ENCODE measurements at places on chromosomes 11 and 22. TPM values are rescaled to one million over a fixed set of nuclear protein-coding genes. Genes with fewer than 3 reads are reported as not detected.

The SMTNL1 gene
- total RNA-seq: not detected

The CST6 gene
- total RNA-seq: 7.6 TPM

The NXPE1 gene
- not detected for total RNA-seq

The CDKN1C gene
- total RNA-seq: 0.87 TPM

The LAYN gene
- 27.1 TPM for total RNA-seq

The ANO3 gene
- total RNA-seq: 5.4 TPM

The ANO1 gene
- 16.4 TPM for total RNA-seq

The B4GAT1 gene
- 46.9 TPM for total RNA-seq

The NCF4 gene
- total RNA-seq: not detected

The CCDC116 gene
- total RNA-seq: 0.19 TPM

The SPECC1L gene
- total RNA-seq: 38.3 TPM

The HEPHL1 gene
- total RNA-seq: not detected

The APOA1 gene
- total RNA-seq: 0.87 TPM

The CCDC86 gene
- 5.7 TPM for total RNA-seq

The TAF10 gene
- total RNA-seq: 82.8 TPM
